ENCODE measurements at places on chromosomes 12 and 14.
A peak's percentile ranks its signal among the peaks of the same experiment; 100 is the strongest.

DNA sequence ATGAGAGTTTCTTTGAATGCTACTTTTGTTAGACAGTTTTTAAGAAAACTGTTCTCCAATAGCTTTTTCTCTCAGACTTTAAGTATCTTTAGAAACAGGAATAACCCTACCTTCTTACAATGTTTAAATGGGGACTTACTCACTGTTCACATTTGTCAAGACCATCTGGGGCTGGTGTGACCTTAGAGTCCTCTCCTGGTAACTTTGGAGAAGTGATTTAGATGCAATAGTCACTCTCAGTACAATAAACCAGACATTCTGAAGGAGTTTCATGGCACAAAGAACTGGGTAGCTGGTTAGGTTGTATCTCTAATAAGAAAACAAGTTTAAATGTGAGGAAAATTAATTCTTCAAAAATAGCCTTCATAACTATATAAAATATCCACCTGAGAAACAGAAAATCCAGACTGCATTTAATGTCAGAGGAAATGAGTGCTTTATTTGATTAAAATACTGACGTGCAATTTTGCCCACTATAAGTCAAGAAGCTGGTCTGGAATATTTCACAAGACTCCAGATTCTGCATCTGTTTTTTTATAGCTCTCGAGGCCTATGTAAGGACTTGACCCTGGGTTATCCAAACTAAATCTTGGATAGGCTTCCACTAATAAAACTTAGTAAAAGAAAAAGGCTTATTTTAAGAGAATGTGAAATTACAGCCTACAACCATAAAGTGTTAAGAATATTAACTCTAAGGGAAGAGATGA lies 108.7 kb downstream of the PTGER2 start:
- no peak for DNase-seq

GRCh38 chr12:30152705-30153104 lies 369.0 kb upstream of the TMTC1 start:
- no peak for DNase-seq

DNA sequence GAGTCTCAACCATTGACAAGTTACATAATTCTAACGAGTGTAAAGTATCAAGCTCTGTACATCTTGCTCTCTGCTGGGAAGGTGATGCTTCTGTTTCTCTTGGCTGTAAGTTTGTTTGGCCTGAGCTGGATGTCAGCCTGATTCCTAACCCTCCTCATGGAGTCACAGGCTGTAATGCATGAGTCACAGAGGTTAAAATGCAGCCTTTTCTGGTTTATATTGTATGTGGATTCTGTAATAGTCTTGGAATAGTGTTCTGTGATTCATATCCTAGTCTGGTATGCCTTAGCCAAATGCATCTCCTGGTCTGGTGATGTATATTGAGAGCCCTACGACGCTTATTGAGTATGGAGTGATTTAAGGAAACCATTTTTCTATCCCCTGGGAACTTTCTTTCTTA lies 104.5 kb upstream of the FRMD6 start:
- no peak for DNase-seq

DNA sequence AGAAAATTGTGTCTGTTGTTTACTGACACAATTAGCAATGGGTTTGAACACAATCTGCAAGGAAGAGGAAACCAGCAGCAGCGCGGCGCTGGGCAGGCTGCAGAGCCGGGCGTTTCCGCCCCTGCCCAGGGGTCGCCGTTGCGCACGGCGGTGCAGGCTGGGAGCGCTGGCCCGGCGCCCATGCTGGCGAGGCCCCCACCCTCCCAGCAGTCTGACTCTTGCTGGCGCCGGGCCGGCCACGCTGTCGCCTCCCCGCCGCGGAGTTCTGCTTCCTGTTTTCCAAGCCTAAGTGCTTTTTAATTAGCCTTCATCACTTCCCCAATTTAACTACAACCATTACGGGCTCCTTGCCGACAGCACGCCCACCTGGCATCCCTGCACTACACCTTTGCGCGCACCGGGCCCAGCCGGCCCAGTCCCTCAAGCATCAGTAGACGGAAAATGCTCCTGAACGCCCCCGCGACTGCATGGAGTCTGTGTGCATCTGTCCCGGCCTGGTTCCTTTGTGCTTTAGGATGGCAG lies 212.1 kb downstream of the GXYLT1 start:
- DNase-seq, result peak; percentile 2

DNA sequence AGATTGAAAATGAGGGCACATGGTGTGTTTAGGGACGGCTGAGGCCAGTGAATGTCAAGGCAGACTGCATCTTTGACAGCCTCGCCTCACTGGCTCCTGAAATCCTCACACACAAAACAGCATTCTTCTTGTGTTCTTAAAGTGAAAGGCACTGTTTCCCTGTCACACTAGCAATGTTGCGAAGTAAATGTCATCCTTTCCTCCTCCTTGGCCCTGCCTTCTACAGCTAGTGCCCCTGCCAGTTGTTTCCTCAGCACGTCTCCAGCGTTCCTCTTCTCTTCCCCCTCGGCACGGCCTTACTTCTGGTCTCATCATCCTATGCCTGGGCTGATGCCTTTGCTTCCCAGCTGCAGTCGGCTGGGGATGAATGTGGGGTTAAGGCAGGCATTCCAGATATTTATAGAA lies 129.4 kb upstream of the DNM1L start:
- DNase-seq, result no peak

- no peak for DNase-seq
Measured at GRCh38 chr12:124881123-124881522, 17.5 kb upstream of the SCARB1 start.

DNA sequence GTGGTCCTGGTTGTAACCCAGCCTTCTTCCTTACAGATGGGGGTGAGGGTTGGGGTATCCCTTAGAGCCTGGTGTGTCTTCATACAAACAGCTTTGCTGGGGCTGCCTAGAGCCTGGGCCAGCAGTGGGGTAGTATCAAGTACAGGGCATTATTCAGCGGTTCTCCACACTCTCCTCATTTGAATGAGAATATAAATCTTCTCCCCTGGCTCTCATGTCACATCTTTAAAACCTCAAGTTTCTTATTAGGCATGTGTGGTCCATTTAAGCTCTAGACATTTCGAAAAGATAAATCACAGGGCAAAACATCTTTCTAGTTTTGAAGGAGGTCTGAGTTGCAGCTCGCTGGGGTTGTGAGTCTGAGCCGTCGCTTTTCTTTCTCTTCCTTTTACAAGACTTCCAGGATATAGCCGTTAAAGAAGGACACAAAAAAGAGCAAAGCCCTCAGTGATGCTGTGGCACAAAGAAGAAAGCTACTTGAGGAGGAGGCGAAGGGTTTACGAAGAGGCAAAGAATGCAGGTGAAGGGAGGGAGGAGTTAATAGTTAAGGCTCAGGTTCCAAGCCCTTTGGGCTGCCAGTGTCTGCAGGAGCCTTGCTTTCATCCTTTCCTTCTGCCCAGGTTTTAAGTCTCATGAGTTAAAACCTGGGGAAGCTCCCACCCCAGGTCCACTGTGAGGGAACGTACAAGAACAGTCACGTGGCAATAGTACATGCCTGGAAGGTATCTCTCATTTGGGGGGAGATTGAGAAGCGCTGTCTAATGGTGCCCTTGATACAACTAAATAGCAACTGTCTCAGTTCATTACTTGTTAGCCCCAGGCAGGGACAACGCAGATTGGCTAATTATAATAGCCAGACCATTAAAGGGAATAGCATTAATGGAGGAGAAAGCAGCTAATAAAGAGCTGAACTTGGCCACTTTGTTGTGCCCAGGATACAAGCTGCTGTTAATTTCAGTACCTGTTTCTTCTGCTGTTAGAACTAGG lies 94.2 kb downstream of the ETV6 start:
- no peak for DNase-seq

DNA sequence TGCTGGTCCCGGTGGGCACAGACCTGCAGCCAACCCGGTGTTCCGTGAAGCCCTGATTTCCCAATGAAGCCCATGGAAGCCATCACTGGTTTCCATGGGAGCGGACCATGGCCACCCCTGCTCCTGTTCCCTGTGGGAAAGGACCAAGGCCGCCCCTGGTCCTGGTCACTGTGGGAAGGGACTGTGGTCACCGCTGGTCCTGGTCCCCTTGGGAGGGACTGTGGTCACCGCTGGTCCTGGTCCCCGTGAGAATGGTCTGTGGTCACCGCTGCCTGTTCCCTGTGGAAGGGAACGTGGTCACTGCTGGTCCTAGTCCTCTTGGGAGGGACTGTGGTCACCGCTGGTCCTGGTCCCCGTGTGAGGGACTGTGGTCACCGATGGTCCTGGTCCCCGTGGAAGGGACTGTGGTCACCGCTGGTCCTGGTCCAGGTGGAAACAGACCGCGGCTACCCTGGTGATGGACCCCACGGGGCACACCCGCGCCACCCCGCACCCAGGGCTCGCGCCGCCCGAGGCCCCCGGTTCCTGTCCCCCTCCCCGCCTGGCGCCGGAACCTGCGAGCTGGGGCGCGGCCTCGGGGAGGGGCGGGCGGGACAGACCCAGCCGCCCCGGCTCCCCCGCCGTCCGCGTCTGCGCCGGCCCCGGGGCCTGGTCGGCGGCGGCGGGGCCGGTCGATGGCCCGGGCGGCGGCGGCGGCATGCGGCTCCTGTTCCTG lies at the start of gene GLT1D1:
TSS of gene GLT1D1 (plus strand) at position 594 of the 715 bp plus-strand sequence. CDS start at position 698, 104 bp downstream.
- DNase-seq, result no peak

GRCh38 chr14:99571303-99571986 lies 32.6 kb downstream of the CCDC85C start:
- DNase-seq, result no peak

GRCh38 chr14:36805131-36805559 lies 143.5 kb downstream of the PAX9 start:
- no peak for DNase-seq

DNA sequence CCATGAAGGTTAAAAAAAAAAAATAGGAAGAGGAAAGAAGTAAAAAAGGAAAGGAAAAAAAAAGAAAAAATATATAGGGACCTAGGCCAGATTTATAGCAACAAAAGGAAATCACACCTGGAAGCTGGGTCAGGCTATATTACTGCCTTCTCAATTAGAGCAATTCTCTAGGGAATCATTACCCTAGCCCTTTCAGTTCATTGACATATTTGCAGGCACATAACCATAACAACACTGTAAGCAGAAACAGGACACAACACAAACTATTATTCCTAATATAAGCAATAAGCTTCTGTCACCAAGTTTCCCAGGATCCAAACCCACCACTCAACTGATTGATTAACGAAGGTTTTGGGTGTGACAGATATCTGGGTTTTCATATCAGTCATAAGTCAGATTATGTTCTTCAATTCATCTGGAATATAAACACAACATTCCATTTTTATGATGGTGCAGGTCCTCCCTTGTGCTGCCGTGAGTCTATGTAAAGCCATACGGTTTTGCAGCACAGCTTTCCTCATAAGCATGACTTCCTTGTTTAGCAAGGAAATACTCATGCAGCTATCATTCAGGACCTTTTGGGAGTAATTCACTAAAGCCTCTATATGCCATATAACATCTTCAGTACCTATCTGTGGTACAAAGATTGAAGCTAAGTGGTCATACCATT lies 4.2 kb downstream of the PCNX4 start:
- DNase-seq, result no peak

DNA sequence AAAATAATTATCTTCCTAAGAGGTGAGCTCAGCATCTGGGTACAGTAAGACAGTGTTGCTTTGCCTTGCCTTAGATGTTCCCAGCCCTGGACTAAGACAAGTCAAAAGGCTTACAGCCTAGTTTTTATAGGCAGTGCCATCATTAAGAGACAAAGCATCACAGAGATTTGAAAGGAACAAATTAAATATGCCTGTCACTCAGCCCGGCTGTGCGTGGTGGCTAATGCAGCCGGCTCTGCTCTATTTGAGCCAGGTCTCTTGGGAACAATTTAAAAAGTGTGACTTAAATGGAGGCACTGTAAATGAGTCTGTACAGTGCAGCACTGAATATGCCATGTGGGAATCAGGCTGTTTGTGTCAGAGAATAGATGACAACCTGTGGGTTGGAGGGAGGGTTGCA lies 1687.4 kb upstream of the FLRT2 start:
- DNase-seq, result no peak

- no peak for DNase-seq
Measured at GRCh38 chr14:34075826-34076225, 125.0 kb upstream of the EGLN3 start.

DNA sequence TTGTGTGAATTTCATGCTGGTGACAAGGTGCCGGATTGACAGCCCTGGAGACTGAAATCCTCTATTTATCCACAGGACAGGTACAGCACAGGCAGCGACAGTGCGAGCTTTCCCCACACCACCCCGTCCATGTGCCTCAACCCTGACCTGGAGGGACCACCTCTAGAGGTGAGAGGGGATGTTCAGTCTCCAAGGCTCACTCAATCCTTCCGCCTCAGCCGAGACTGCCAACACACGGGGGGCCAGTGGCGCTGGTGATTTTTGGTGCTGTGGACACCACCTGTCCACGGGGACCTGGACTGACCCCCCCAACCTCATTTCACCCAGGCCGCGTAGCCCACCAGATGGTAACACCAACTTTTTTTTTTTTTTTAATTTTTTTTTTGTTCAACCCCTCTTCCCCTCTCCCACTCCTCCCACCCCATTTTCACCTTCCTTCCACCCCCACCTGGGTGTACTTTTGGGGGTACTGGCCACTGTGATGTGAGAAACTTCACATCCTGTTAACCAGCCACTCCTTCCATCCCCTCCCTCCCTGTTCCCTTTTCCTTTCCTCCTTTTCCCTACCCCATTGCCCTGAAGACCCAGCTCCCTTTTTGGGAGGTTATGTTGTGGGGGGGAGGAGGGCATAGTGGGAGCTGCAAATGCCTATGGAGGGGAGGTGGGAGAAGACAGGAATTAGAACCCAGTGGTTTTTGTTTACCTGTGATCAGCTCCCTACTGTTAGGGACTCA lies 12.9 kb downstream of the PCBP2 start:
- DNase-seq, result no peak

DNA sequence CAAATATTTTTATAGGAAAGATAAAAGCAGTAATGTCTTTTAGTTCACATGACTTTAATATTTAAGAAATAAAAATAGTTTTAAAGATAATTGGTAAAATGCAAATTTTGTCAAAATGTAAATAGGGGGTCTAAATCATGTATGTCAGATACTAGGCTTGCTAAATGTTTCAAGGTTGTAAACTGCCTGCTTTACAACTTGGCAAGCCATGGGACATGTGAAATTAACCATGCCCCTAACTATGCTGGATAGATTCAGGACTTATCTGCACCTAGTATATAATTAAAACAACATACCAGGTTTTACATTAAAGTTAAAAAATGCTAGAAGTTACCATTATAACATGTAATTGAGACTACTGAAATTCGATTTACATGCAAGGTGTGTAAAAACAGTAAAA lies 537.3 kb upstream of the MIS18BP1 start:
- DNase-seq, result no peak
